Activated CD8-positive, alpha-beta memory T cell treated with anti-CD3 and anti-CD28 coated beads for 4 hours (primary cell): ENCODE measurements at places on chromosomes 6 and 20.
A peak's percentile ranks its signal among the peaks of the same experiment; 100 is the strongest.

GRCh38 chr6:38877721-38878120 is 162.6 kb downstream of the DNAH8 start:
- no peak for DNase-seq

DNA sequence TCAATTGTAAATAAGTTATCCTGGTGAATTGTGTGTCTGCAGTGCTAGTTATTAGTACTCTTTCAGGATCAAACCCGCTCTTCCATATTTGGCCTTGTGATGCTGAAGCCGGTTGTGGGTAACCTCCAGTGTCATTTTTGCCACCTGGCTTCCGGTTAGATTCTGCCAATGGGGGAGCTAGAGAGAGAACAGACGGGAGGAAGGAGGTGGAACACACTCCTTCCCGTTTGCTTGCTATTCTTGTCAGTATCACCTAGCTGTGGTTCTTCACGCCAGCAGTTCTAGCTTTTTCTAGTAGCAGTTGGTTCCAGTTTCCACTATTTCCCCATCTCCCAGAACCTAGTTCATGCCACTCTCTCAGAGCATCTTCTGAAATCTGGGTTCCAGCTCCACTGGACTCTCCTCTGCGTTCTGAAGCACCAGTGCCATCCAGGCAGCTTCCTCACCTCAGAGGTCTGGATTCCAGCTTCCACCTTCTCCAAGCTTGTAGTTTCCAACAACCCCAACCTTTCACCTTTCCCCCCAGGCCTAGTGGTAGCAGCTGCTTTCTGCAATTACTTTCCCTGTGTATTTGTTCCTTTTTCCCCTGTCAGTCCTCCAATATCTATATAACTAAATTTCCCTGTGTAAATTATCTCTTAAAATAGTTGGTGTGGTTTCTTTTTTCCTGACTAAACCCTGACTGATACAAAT is 46.9 kb upstream of the LOC128125822 start:
- DNase-seq, result no peak

- DNase-seq, result peak; percentile 26
Measured at GRCh38 chr6:31128093-31128676, 7.9 kb upstream of the CDSN start.

DNA sequence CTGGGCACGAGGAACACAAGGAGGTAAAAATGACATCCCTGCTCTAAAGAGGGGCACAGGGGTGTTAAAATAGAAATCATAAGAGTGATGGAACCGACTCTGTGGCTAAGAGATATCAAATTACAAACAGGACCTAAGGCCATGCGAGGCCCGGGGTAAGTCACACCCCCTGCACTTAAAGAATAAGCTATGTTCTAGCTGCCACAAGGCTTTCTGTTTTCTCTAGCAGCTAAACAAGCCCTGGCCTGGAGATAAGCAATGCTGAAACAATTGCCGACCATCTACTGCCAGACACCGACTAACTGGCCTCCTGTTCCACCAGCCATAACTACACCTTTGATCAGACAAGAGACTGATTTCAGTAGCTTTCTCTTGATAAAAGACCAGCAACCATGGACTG is 32.4 kb downstream of the MDGA1 start:
- no peak for DNase-seq

DNA sequence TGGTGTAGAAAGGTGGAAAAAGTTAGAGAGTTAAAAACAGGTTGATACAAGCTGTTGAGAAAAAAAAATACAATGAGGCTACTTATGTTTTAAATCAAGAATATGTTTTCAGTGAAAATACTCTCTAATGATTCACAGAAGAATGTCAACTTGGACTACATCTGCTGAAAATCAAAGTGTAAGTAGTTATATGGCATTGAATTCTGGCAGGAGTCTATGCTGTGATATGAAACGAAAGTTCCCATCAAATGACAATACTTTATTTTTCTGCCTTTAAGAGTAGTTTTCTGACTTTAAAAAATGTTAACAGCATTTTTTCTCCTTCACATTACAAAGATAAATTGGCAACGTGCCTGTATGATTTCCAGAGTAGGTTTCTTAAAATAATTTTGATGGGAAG is 158.3 kb downstream of the EYA4 start:
- DNase-seq, result no peak

- no peak for DNase-seq
Measured at GRCh38 chr20:41701588-41702348, 83.6 kb upstream of the CHD6 start.

- no peak for DNase-seq
Measured at GRCh38 chr6:12957321-12958051, 240.9 kb downstream of the PHACTR1 start.

GRCh38 chr6:13396241-13396792 is 68.0 kb upstream of the TBC1D7 start:
- DNase-seq, result no peak
